ENCODE measurements at places on chromosomes 5 and 9.
A peak's percentile ranks its signal among the peaks of the same experiment; 100 is the strongest.

DNA sequence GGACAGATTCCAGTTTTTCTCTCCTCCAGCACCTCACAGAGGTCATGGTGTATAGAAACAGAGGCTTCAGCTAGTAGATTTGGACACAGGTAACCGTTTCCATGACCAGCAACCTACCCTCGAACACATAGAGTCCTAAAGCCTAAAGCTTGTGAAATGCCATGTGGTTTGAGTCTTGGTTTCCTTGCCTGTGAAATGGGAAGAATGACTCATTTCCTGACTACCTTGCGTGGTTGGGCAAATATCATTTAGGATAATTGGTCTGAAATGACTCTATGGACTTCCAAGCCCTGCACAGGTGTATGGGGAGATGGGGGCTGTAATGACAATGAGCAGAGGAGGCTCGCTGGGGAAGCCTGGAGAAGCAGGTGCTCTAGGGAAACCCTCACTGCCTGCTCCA lies 134.6 kb downstream of the TTLL11 start:
- no peak for DNase-seq

GRCh38 chr5:93756372-93756771 lies 15.0 kb upstream of the POU5F2 start:
- no peak for DNase-seq

- no peak for DNase-seq
Observed at GRCh38 chr5:88045165-88045564, 223.5 kb downstream of the TMEM161B start.

DNA sequence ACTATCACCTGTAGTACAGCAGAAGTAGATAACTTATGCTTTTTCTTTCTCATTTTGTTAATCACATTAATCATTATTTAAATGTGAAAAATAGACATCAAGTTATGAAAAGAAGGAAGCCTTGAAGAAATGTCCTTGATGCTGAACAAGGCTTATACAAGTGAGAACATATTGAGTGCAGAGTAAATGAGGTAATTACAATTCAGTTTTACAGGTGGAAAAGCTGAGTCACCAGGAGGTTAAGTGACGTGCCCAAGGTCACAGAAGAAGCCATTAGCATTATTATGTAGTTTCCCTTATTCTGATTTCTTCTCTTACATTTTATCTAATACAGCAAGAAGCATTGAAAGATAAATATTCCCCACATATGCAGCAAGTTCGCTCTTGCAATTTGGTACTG lies 998.5 kb upstream of the CDH6 start:
- no peak for DNase-seq

DNA sequence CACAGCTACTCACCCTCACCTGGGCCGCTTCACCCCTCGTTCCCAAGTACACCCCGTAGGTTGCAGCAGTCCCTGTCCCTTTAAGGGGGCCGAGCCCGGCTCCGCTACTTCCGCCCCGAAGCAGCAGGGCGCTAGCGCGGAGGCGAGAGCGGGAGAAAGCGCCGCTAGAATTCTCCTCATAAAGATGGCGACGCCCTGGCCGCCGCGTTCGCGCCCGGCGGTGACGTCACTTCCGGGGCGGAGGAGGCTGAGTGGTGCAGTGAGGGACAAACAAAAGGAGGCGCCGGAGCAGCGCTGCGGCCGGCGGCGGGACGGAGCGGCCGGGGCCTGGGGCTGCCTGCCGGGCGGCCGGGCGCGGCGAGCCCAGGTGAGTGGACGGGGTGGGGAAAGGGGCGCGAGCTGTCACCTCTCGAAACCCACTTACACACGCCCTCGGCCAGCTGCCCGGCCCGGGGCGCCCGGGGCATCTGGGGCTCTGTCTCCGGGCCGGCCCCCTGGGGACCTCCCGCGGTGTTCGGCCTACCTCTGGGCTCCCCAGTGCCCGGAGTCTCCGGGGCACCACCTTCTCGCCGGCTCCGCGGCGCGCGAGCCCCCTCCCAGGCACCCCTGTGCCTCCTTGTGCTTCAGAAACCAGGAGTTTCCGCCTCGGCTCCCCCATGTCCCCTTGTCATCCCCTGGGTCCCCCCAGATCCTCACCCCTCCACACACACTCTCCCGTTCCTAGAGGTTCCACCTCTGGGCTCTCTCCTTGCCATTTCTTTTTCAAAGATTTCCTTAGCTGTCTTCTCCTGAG lies at the start of the genes KYAT1 and LRRC8A:
TSS of gene KYAT1 (minus strand) at position 67 of the 793 bp plus-strand sequence. CDS start 36,545 bp downstream, outside the sequence.
TSS of gene LRRC8A (plus strand) at position 250 of the 793 bp plus-strand sequence. CDS start 25,032 bp downstream, outside the sequence.
- peak; percentile 99 for DNase-seq

GRCh38 chr9:126303488-126303887 lies 23.1 kb upstream of the MVB12B start:
- no peak for DNase-seq

Measured in activated CD8-positive, alpha-beta memory T cell treated with anti-CD3 and anti-CD28 coated beads, Interleukin-2, amount 50 U/mL, for 4 hours (primary cell).